ENCODE measurements at places on chromosomes 12 and 14.
A peak's percentile ranks its signal among the peaks of the same experiment; 100 is the strongest.

- no peak for DNase-seq
These were observed 381.8 kb downstream of the NUAK1 start for GRCh38 chr12:105756961-105757360.

DNA sequence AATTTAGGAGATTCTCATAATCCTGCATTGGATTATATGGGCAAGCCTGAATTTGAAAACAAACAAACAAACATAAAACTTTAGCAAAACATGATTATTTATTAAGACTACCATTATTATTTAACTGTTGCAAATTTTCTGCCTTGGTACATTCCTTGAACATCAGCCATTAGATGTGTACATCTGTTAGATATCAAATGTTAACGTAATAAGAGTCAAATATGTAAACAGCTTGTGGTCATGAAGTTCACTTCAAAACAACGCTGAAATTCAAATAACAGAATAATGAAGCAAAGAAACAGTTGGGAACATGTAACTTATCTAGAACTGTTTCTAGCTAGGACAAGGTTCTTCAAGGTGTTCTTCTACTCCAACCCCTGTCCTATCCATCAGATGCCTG is 14.3 kb upstream of the TMX1 start:
- DNase-seq, result no peak

DNA sequence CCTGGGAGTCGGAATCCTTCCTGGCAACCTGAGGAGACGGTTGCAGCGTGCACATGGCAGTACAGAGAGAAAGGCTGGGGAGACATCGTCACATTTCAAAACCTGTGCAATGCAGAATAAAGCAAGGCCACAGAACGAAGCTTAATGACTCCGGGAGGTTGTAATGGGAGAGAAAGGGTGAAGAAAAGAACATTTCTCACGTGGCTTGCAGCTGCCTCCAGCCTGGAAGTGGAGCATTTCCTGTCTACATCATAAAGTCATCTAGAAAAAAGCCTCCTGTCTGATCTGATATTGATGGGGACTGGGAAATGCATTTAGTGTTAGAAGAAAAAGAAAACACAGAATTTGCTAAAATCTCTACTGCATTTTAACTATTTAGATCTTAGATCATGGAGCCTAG is 209.3 kb downstream of the TMEM132C start:
- no peak for DNase-seq

DNA sequence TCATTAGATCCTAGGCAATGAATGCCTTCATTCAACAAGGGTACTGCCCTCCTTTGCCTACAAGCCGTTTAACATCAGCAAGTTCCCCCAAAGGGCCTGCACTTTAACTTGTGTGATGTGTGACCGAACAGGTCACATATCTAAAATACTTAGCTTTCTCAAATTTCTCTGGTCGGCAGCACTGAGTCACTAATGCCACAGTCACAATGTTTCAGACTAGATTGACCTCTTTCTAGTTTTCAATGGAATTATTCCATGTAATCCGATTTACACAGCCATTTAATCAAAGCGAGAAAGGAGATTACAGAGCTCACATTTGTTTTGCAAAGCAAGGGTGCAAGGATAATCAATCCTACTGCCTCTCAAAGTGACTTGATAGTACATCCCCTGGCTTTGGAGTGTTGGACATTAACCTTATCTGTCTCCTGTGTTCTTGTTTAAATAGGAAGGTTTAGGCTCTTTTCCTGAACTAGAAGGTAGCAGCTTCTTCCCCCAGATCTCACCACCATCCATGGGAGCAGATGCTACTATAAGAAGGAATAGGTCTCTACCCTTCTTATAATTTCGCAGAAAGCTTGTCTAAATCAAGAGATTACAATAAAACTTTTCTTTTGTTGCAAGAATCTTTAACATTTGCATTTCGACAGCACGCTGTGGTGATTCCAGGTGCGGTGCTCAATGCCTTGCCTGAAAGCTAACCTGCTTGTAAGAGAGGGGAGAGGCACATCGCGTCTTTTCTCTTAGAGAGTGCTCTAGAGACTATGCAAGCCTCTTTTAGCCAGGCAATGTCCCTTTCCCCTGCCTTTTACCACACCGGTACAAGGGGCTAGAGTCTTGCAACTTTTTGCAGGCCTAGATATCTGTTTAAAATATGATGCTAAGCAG is 1.8 kb downstream of the KITLG start:
- no peak for DNase-seq

DNA sequence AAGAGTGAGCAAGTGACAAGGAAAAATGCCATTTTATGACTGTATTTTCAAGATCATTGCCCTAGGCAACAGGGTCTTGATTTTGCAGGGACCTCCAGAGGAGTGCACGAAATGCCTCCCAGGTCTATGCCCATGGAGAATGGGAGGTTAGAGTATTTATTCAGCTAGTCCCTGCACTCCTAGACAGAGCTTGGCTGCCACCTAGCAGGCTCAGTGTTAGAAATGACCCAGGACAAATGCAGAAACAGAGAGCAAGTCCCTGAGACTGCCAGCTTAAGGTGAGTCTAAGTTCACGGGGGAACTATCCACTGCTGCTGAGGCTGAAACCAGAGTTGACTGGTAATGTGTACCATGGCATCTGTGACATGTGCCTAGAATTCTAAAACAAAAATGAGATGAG is 506.4 kb downstream of the MED13L start:
- DNase-seq, result no peak

DNA sequence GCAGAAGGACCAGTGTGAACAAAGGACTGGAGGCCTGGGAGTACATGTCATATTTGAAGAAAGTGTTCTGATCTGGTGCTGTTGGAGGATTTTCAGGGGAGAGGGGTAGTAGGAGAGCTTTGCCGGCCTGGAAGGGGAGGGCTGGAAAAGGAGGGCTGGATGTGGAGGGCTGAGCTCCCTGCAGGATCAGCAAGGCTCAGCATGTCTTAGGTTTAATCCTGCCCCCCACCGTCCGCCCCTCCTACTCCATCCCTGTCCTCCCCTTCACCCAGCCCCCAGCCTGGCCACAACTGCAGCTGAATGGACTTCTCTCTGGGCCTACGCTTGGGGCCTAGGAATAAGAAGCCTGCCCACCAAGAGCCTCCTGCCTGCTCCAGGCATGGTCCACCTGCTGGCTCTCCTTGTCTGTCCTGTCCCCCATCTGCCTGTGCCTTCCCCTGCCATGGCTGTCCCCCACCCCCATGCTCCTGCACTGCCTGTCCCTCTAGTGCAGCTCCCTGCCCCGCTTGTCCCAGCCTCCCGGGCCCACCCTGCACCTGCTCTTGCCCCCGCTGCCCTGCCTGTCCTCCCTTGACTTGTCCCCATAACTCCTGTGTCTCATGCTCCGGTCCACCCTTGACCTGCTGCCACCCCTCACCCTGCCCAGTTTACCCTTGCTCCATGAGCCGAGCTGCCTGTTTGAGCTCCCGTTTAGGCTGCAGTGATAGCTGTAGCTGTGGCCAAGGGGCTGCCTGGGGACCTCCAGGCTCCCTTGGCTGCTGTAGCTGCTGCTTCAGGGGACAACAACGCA is 9.8 kb upstream of the RARG start:
- no peak for DNase-seq

- no peak for DNase-seq
These were observed 87.8 kb downstream of the DAAM1 start for GRCh38 chr14:59276235-59276634.

GRCh38 chr14:52189325-52189724 is 78.2 kb upstream of the PTGDR start:
- DNase-seq, result no peak

GRCh38 chr14:68341411-68342212 is 451.3 kb downstream of the ZFP36L1 start:
- no peak for DNase-seq

GRCh38 chr12:26469421-26470180 is 274.2 kb downstream of the SSPN start:
- peak; percentile 45 for DNase-seq

DNA sequence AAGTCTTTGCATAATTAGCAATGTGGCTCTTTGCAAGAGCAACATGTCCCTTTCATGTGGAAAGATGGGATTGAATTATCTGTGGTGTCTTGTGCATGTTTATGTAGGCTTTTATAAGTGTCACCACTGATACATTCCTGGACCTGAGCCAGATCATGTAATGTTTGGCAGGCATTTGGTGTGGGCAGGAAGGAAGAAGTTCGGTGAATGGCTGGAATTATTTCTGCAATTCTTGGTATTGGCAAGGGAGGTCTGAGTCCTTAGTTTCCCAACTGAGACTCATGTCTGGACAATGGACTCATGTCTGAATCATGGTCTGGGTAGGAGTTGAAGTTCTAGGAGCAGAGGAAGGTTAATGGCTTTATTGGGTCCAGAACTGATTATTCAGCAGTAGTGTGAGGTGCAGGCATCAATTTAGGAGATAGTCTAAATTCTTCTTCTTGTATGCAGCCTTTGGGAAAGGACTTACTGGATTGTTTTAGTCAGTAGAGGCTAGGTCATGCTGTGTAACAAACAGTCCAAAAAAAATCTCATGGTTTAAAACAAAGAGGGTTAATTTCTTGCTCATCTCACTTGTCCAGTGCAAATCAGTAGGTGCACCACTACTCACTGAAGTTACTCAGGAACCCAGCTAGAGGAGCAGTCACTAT is 186.5 kb upstream of the LHX5 start:
- peak; percentile 14 for DNase-seq

DNA sequence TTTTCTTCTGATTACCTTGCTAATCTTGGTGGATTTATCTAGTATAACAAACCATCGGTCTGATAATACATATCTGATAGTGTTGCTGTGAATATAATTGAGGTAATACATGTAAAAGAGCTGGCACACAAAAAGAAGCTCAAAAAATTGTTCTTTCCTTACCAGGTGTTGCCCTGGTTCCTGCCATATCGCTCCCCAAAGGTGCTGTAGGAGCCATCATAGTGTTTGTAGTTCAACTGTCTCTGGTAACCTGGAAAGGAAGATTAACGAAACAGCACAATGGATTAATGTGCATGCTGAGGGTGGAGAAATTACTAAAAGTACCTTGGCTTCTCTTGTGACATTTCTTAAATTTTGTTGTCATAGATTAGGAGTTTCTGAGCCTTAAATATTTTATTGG is 36.6 kb downstream of the A2M start:
- no peak for DNase-seq

GRCh38 chr12:31488737-31489338 is 102.1 kb downstream of the DENND5B start:
- DNase-seq, result no peak

- DNase-seq, result no peak
These were observed 274.1 kb downstream of the ADAMTS20 start for GRCh38 chr12:43277651-43278540.

GRCh38 chr12:2453076-2453760 is 341.6 kb upstream of the FKBP4 start:
- no peak for DNase-seq
